Retina (tissue), 1 donor: ENCODE measurements at places on chromosomes 7 and 10.

DNA sequence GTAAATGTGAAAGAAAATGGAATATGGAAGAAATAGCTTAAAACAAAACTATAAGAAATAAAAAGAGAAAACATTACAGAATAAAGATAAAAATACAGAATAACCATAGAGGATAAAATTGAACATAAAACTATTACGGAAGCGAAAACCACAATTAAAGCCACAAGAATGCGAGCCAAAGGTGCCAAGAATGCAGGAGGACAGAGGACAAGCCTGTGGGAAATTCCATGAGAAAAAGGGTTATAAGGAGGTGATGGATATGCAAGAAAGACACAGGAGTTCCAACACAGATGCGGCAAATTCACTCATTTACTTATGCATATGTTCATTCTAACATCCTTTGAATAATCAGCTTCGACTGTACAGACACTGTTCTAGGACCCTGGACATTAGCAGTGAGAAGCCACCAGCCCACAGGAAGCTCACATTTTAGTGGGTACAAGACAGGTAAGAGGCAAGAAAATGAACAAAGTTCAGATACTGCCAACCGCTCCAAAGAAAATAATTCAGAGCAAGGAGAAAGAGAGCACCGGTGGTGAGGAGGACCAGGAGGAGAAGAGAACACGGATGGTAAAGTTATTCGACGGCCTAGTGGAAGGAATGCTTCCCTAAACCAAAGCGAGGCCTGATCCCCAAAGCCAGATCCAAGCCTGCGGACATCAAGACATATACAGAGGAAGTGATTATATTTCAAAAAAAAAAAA, 213.7 kb upstream of the MGMT start:
- DNase-seq, result no peak

- no peak for DNase-seq
Observed at GRCh38 chr10:116985611-116986010, 19.4 kb downstream of the SHTN1 start.

DNA sequence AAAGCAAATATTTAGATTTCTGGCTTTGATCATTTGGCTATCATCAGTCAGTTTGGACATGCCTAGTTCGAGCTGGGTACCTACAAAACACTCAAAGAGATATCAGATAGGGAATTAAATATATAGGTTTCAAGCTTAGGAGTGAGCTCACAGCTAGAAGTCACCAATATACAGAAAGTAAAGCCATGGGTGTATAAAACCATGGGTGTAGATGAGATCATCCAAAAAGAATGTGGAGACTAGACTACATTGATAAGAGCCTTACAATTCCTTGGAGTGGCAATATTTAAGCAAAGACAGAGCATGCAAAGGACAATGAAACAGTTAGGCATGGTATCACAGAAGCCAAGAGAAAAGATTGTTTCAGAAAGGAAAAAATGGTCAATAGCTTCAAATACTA, 7.2 kb upstream of the RALA start:
- DNase-seq, result no peak

- no peak for DNase-seq
Observed at GRCh38 chr10:17788646-17789045, 20.5 kb upstream of the MRC1 start.

DNA sequence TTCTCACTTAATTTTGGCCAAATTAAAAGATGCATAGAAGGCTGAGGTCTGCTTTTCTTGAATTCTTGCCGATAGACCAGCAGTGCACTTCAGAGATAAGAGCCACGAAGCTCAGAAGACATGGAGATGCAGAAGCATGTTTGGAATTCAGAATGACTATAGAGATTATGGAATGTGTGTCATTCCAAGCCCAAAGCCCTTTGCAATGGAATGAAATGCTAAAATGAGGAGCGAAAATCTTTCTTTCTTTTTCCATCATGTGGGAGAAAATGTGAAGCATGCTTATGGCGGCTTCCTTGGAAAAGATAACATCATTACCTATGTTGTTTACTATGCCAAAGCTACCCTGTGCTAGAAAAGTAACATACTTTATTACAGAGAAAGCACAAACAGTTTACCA, 257.0 kb upstream of the RNF32 start:
- DNase-seq, result no peak

- no peak for DNase-seq
Observed at GRCh38 chr7:110534241-110534931, 556.5 kb upstream of the LRRN3 start.

DNA sequence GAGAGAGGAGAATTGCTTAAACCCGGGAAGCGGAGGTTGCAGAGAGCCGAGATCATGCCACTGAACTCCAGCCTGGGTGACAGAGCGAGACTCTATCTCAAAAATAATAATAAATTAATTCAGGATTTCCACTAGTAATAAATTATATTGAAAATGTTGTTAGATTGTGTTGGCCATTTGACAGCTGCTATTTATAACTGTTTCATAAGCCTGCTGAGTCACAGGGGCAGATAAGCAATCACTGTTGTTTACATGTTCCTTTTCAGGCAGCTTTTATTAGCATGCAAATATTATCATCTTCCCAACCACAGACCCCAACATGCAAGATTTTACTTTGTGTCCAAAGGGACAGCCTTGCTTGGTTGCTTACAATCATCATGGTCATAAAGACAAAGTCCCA, 49.5 kb upstream of the ZNF138 start:
- no peak for DNase-seq

DNA sequence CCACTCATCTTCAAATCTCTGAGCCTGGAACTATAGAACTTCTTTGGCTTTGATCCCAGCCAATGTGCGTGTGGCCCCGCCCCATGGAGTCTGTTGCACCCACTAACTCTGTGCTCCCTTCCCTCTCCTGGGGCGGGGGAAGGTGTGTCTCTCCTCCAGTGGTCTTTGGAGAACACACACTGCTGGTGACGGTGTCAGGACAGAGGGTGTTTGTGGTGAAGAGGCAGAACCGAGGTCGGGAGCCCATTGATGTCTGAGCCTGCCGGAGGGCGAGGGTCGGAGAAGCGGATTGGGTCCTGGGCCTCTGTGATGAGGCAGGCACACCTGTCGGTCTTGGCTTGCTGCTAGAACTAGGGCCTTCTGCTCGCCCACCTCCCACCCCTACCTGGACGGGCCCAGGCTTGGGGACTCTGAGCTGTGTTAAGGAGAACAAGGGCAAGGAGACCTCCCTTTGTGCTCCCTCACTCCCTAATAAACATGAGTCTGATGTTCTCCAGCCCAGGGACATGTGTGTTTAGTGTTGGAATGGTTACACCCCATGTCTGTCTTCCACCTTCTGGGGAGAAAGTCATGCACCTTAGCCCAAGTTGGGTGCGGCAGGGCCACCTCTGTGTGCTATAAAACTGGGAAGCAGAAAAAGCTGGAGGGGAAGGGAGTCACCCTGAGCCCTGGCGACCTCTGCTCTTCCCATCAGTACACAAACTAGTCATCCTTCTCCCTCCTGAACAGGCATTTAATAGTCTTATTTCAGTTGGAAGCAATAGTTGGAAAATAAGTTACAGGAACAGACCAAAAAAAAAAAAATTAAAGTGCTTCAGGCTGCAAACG, 4.6 kb downstream of the TRAPPC14 start:
- no peak for DNase-seq

DNA sequence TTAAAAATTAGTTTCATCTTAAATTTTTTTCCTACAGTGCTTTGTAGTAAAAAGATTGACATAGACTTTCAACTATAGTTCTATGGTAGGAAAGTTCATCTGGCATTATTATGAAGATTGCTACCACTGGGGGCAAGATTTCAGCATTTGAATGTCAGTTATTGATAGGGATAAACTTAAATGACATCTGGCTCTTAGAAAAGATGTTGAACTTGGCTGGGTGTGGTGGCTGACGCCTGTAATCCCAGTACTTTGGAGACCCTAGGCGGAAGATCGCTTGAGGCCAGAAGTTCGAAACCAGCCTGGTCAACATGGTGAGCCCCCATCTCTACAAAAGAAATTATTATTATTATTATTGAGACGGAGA, 1.4 kb upstream of the TRA2A start:
- DNase-seq, result no peak

GRCh38 chr10:89120931-89121763, 86.0 kb downstream of the CH25H start:
- no peak for DNase-seq

DNA sequence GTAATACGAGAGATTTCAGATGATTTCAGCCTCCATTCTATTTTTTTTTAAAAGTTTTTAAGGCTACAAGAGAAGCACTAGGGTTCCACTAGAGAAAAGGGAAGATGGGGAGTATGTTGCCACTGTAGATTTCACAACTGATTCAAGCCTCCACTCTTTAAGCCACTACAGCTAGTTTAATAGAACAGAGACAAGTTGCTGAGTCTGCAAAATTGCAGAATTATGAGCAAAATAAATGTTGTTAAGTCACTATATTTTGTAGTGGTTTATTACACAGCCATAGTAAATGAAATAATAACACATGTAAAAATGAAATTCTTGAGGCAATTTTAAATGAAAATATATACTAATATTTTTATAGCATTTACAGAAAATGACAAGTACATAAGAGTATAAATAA, 96.0 kb upstream of the POT1 start:
- DNase-seq, result no peak

- DNase-seq, result no peak
Observed at GRCh38 chr7:136326045-136326609, 349.0 kb upstream of the MTPN start.

GRCh38 chr10:77800738-77801266, 125.8 kb downstream of the DLG5 start:
- no peak for DNase-seq

DNA sequence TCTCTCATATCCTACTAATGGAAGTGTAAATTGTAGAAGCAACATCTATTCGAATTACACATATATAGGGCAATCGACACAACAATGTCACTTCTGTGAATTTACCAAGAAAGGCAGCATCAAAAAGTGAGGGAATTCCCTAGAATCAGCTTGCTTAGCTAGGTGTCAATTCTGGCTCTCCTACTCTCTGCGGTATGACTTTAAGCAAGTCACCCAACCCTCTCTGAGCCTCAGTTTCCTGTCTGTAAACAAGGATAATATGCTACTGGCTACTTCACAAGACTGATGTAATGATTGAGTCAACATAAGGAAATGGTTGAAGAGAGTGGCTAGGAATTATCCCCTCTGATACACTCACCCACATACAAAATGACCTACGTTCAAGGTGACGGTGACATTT, 19.4 kb downstream of the CCDC6 start:
- DNase-seq, result no peak

- no peak for DNase-seq
Observed at GRCh38 chr10:125721035-125721434, 1.5 kb downstream of the EDRF1 start.

GRCh38 chr7:39683216-39683845, 60.0 kb downstream of the RALA start:
- DNase-seq, result no peak

DNA sequence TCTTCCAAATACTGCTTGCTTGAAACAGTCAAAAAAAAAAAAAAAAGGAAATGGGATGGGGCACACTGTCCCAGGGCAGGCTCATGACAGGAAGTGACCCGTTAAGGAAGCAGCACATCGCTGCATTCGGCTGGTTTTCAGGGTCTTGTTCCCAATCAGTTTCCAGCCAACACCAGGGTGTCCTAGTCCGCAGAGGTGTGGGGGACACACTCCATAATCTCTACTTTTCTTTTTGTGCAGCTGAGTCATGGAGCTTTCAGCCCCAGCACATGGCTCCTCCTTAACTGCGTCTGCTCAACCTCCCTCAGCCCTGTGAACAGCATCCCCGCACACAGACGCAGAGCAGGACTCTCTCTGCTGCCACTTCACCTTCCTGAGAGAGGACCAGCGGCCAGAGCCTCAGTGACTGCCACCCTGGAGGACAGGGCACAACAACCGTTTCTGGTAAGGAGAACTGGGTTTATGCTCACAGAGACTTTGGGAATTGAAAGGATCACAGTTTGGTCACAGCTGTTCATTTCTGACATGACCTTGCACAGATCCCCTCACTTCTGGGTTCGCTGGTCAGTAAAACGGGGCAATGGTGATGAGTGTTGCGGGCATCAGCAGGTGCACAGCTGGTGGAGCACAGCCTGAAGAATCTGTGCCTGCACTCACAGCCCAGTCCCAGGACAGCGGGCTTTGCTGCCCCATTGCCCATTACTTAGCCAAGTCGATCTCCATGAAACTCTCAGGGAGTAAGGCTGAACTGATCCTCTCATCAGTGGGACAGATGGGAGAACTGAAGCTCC, at the start of gene GIMAP5:
GIMAP5 (plus strand) TSS at position 154 of the 791 bp plus-strand sequence. CDS start 3,467 bp downstream, outside the sequence.
- no peak for DNase-seq

DNA sequence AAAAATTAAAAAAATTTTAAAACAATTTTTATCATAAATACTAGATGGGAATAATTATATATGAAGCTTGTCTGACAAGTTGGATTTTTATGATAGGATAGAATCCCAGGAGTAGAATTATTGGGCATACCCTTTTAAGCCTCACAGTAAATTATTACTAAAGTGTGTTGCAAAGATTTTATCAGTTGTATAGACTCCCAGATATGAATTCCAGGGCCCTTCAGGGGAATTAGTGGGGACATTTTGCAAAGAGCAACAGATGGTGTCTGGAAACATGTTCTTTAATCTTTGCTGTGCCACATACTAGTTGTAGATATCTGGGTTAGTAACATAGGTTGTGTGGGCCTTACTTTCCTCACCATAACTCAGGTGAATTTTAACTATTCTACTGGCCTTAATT, 28.7 kb downstream of the ZEB1 start:
- no peak for DNase-seq

DNA sequence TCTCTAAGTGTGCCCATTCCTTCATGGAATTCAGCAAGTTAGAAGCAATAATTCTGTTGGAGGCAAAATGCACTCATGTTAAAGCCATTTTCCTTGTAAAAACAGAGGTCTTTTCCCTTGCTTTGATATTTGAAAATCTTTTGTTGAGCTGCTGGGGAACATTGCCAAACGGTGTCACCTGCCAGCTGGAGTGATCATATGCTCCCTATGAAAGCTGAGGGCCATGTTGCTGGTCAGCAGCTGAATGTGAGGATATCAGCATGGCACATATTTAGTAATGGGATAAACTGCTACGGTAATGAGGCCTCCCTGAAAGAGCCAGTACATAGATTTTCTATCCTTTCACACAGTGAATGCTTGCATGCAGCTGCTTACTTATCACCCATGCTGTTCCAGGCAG, 224.3 kb downstream of the THSD7A start:
- no peak for DNase-seq

- DNase-seq, result no peak
Observed at GRCh38 chr7:47329320-47329926, 252.5 kb downstream of the TNS3 start.

GRCh38 chr10:11740907-11741306, 1.3 kb upstream of the ECHDC3 start:
- no peak for DNase-seq

- DNase-seq, result no peak
Observed at GRCh38 chr7:71096351-71096750, 35.6 kb upstream of the GALNT17 start.
